ENCODE measurements at places on chromosomes 4 and X. TPM values are rescaled to one million over a fixed set of nuclear protein-coding genes. Genes with fewer than 3 reads are reported as not detected.
A peak's percentile ranks its signal among the peaks of the same experiment; 100 is the strongest.

The PDE5A gene
- total RNA-seq = 49.8 TPM

The LAGE3 gene
- 38.0 TPM for total RNA-seq

The ZFP42 gene
- total RNA-seq = not detected

DNA sequence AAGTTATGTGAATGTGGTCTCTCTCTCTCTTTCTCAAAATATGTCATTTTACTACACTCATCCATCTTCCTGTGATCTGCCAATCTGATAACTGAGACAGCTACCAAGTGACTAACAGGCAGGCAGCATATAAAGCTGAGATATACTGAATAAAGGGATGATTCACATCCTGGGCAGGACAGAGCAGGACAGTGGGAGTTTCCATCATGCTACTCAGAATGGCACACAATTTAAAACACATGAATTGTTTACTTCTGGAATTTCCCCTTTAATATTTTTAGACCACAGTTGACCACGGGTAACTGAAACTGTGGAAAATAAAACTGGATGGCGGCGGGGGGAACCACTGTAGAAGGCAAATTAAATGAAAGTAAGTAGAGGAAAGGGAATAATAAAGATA is 58.6 kb upstream of the DCTD start:
- DNase-seq = no peak
- no peaks in the 10 kb centered on the region for H3K4me1 ChIP-seq
- no peaks in the 10 kb centered on the region for H3K27me3 ChIP-seq
- H3K4me3 ChIP-seq = no peak overlapping the region
- H3K27ac ChIP-seq = no peak overlapping the region

GRCh38 chr4:41160856-41161255 is 53.5 kb downstream of the APBB2 start:
- DNase-seq = no peak
- H3K4me1 ChIP-seq = no peaks in the 10 kb centered on the region
- no peaks in the 10 kb centered on the region for H3K27me3 ChIP-seq

- peak overlapping the region; percentile 64 for H3K4me3 ChIP-seq
- DNase-seq = no peak
- no peaks in the 10 kb centered on the region for H3K36me3 ChIP-seq
- H3K27me3 ChIP-seq = no peaks in the 10 kb centered on the region
Measured at GRCh38 chr4:89249313-89249712, 58.3 kb downstream of the GPRIN3 start.

DNA sequence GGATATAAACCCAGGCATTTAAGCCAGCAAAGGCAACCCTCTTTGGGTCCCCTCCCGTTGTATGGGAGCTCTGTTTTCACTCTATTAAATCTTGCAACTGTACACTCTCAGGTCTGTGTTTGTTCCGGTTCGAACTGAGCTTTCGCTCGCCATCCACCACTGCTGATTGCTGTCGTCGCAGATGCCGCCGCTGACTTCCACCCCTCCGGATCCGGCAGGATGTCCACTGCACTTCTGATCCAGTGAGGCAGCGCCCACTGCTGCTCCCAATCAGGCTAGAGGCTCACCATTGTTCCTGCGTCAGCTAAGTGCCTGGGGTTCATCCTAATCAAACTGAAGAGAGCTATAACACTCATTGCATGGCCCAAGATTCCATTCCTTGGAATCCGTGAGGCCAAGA is 49.2 kb downstream of the ENOPH1 start:
- no peak overlapping the region for H3K27ac ChIP-seq
- H3K36me3 ChIP-seq = no peaks in the 10 kb centered on the region
- H3K4me1 ChIP-seq = no peaks in the 10 kb centered on the region
- H3K27me3 ChIP-seq = no peaks in the 10 kb centered on the region
- H3K4me3 ChIP-seq = no peak overlapping the region

DNA sequence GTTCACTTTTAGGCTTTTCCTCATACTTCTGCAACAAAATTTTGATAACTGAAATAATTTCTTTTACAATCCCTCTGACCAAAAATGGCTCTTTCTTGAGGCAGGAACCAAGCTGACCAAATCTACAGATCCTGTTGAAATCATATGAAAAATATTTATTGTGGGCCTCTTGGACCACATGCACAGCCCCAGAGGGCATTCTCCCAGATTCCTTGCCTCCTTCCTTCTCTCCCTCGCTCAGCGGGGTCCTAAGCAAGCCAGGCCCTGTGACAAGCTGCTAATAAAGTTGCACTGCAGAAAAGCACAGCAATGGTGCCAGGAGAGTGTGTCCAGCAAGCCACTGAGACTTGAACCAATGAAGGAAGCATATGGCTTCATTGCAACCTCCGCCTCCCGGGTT is 40.7 kb downstream of the PRDM5 start:
- no peak overlapping the region for H3K4me3 ChIP-seq
- H3K27me3 ChIP-seq = no peaks in the 10 kb centered on the region
- DNase-seq = no peak

GRCh38 chr4:3484057-3484973 is 21.2 kb downstream of the DOK7 start:
- peak overlapping the region; percentile 62 for H3K27ac ChIP-seq
- no peak overlapping the region for H3K4me3 ChIP-seq
- peaks cover 13% of the 10 kb centered on the region for H3K4me1 ChIP-seq
- H3K36me3 ChIP-seq = no peaks in the 10 kb centered on the region
- DNase-seq = peak; percentile 88

DNA sequence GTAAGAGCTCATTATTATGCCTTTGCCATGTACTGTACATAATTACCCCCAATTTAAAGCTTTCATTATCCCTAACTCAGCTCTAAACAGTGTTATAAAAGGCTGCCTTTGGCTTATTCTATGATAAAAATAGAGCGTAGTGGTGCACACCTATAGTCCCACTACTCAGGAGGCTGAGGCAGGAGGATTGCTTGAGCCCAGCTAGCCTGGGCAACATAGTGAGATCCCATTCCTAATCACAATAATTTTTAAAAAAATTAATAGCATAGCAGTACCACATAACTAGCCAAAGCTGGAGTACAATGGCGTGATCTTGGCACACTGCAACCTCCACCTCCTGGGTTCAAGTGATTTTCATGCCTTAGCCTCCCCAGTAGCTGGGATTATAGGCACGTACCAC is 112.4 kb downstream of the PDS5A start:
- H3K4me3 ChIP-seq = no peak overlapping the region
- peaks cover 8% of the 10 kb centered on the region for H3K36me3 ChIP-seq
- no peak for DNase-seq
- H3K4me1 ChIP-seq = no peaks in the 10 kb centered on the region
- no peaks in the 10 kb centered on the region for H3K27me3 ChIP-seq

DNA sequence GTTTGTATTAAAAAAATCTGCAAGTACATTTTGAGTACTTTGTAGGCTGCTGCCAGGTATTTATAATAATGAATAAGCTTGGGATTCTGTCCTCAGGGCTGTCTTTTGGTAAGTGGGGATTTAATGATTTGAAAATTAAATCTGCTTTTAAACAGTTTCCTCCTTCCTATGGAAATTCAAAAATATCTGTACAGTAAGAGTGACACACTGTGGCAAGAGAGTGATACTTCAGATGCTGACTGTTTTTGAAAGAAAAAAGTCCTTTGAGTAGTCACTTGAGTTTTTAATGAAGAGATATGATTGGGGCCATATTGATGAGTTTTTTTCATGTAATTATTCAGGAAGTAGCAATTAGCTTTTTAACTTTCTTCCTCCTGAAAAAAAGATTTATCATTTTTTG is 49.2 kb downstream of the SMARCAD1 start:
- no peak overlapping the region for H3K27ac ChIP-seq
- no peaks in the 10 kb centered on the region for H3K4me1 ChIP-seq
- no peak overlapping the region for H3K4me3 ChIP-seq

DNA sequence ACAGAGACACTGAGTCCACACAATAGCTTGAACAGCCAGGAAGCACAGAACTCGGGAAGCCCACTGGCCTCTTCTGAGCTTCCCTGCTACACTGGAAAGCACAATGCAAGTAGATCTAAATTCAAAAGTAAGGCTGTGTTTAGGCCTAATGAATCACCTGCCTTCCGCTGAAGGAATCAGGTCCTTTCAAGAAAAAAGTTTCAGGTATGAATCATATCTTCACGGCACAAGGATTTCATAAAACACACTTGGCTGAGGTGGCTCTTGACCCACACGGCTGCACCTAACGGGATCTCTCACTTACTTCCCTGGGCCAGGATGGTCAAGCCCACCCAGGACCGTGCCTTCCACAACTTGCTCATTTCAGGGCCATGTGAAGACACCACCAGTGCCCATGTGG is 59.3 kb downstream of the IRF2 start:
- no peaks in the 10 kb centered on the region for H3K4me1 ChIP-seq
- no peaks in the 10 kb centered on the region for H3K27me3 ChIP-seq
- H3K27ac ChIP-seq = no peak overlapping the region
- H3K36me3 ChIP-seq = no peaks in the 10 kb centered on the region
- H3K4me3 ChIP-seq = no peak overlapping the region

- H3K4me1 ChIP-seq = no peaks in the 10 kb centered on the region
- no peaks in the 10 kb centered on the region for H3K36me3 ChIP-seq
- no peak overlapping the region for H3K27ac ChIP-seq
- H3K27me3 ChIP-seq = peaks cover 29% of the 10 kb centered on the region
- no peak overlapping the region for H3K4me3 ChIP-seq
- DNase-seq = no peak
Measured at GRCh38 chrX:47643926-47644325, 6.4 kb downstream of the ELK1 start.

- DNase-seq = no peak
- H3K27ac ChIP-seq = peak overlapping the region; percentile 50
- no peaks in the 10 kb centered on the region for H3K36me3 ChIP-seq
- H3K4me3 ChIP-seq = no peak overlapping the region
- no peaks in the 10 kb centered on the region for H3K27me3 ChIP-seq
Measured at GRCh38 chr4:1751919-1752283, 30.6 kb downstream of the TACC3 start.
